NCI-H2081 (cell line): ENCODE measurements at places on chromosomes 12 and 14.
A peak's percentile ranks its signal among the peaks of the same experiment; 100 is the strongest.

DNA sequence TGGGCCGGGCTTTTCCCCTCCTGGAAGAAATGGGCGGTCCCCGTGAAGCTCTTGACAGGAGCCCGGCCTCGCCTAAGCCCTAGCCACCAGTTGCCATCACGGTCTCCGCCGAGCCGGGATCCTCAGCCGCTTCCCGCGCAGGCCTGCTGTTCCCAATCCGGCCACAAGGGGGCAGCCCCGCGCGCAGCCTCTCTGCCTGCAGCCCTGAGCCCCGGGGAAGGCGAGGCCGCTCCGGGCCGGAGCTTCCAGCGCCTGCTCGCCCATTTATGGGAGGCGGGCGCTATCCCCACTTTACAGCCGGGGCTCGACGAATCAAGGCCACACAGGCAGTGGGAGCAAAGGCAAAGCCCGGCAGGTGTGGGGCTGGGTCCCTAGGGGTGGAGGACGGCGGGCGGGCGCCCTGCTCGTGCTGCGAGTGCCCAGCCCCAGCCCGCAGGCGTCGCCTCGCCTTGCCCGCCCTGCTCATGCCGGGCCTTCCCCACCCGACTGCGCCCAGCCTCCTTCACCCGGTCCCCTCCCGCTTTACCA is 61.5 kb downstream of the LGMN start:
- DNase-seq = peak; percentile 80

DNA sequence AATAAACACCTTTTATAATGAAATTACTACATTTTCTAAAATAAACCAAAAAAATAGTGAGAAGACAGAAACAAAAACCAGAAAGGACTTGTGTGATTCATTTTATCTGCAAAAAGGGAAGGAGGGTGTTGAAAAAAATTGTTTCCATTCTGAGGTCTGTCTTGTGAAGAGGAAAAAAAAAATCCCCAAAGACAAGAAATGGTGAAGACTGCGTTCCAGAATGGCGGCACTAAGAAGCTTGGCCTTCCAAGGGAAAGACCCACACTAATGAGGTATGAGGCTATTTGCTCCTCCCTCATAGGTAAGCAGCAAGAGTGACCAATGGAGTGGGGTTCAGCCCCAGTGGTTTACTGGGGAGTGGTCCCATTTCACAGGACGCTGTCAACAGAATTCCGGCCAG is 35.0 kb downstream of the GNPTAB start:
- DNase-seq = no peak

DNA sequence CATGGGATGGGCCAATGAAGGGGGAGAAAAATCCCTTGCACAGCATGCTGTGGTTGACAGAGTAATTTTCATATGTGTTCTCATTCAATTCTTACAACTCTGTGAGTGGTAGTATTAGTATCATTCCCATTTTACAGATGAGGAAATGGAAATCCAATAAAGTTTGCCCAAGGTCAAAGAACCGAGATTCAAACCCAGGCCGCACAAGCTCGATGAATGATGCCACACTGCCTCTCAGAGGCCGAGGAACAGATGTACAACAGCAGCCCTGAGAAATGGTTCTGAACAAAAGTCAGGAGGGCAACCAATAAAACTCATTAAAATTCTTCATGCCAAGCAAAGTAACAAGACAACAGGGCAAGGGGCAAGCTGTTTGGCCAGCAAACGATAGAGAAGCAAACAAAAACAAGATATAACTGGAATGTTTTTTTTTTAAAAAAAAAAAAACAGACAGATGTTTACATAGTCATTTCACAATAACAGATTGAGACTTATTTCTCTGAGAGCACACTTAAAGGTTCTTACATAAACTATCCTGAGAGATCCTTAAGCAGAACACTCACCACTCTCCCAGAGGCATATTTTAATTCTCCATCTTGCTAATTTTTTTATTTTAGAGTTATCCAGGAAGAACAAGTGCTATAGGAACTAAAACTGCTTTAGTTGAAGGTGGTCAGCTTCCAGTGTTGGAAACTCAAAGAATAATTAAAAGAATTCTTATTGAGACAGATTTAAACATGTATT is 85.8 kb downstream of the EXOC5 start:
- DNase-seq = peak; percentile 38

DNA sequence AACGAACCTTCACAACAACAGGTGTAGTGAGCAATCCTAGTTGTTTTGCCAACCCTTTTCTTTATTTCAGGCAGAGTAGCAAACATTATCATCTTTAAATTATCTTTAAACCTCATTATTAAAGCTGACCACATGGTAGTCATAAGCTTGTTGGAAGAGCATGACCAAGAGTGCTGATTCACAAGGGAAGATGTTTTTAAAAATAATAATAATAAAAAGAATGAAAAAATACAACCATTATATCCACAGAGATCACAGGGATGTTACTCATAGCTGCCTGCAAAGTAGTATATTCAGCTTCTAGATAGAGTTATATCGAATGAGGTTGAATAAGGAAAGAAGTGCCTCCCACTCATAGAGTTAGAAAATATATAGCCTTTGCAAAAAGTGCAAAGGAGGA is 101.0 kb upstream of the FLRT2 start:
- DNase-seq = no peak

DNA sequence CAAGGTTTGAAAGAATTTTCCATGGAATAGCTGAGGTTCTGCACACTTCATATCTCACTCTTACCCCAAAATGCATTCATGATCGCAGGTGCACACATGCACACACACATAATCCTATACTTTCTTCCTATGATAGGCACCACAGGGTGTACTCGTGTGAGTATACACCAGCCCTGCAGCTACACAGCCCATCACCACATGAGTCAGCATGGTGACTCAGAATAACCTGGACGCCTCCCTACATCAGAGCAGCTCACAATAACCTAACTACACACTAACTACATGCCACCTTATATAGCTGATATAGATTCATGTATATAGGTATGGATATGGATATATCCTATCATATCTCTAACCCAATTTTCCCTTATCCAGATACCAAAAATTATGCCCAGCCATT is 850.2 kb upstream of the TMEM132C start:
- DNase-seq = no peak

DNA sequence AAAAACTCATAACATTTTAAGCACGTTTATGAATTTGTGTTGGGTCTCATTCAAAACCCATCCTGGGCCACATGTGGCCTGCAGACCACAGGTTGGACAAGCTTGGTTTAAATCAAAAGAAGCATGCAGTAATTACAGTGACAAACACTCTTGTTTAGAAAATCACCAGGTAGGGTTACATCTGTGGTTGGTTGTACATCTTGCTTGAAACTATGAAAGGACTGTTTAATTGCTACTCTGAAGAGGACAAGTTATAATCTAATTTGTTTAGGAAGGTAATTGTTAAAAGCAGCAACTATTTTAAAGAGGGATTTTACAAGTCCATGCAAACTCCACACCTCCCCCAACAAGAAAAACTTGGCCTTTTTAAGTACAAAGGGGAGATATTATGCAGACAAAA is 4.0 kb downstream of the TRIP11 start:
- DNase-seq = peak; percentile 17

GRCh38 chr12:124172636-124173035 is 122.3 kb upstream of the RFLNA start:
- DNase-seq = no peak

GRCh38 chr12:87317302-87317701 is 711.9 kb downstream of the C12orf50 start:
- DNase-seq = no peak

DNA sequence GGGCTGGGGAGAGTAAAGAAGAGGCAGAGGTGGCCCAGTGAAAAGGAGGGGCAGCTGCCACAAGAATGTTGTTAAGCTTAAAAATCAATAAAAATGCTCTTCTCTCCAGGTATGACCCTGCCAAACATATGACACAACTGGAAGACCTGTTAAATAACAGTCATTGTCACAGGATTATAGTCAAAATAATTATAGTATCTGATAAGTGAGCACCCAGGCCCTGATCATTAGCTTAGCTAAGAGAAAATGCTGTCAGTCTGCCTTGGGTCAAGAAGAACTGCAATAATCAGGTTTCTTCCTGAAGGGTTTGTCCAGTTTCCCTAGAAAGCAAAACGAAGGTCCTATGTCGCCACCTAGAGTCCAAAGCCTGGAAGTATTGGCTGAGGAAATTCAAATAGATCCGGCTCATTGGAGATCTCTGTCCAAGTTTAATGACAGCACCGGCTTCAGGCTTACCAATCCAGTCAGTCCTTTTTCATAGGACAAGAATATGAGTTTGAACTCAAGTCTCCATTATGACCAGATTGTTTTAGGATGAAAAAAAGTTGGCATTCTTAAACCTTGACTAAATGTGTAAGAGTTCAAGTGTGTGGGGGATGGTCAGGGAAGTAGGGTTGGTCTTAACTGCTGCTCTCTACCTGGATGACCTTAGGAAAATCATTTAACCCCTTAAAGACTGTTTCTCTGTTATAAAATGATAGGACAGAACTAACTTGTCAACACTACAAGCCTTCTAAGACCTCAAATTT is 22.5 kb upstream of the NKX2-8 start:
- DNase-seq = peak; percentile 77

GRCh38 chr12:124687917-124688316 is 120.5 kb upstream of the NCOR2 start:
- no peak for DNase-seq

GRCh38 chr14:104360501-104360900 is 219.1 kb upstream of the C14orf180 start:
- DNase-seq = no peak

DNA sequence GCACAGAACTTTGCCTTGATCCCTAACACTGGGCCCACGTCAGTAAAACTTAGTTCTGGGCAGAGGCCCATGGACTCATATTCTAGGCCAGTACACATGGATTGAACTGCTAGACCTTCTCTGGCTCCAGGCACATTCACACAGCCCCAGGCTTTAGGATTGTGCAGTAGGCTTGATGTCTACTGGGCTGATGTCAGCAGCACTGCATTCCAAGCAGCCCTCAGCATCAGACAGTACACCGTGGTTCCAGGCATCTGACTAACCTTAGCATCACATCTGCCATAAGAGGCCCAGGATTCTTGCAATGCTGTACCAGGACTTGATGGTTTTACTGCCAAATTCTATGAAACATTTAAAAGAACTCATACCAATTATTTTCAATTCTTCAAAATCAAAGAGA is 301.9 kb downstream of the CCER1 start:
- no peak for DNase-seq

DNA sequence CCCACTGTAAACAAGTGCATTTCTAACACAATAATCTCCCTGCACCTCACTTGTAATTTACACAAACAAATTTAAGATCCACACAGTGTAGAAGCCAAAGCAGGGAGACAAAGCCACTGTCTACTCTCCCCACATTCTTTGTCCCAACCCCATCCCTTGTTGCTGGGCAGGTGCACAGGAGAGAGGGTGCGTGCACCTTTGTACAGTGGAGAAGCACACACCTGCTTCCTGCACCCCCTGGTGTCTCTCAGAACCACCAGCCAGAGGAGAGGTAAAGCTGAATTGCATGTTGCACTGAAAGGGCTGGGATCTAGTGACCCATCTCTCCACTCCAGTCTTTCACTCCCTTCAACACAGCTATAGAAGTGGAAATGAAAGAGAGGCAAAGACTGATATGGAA is 51.4 kb upstream of the IFNG-AS1 start:
- DNase-seq = peak; percentile 59

GRCh38 chr12:67826946-67827720 is 162.1 kb upstream of the IFNG-AS1 start:
- DNase-seq = no peak
